Globus pallidus (tissue), 1 donor: ENCODE measurements at places on chromosomes 7 and 10.

GRCh38 chr10:70832852-70833528, 17.2 kb downstream of the SGPL1 start:
- no peak for DNase-seq

DNA sequence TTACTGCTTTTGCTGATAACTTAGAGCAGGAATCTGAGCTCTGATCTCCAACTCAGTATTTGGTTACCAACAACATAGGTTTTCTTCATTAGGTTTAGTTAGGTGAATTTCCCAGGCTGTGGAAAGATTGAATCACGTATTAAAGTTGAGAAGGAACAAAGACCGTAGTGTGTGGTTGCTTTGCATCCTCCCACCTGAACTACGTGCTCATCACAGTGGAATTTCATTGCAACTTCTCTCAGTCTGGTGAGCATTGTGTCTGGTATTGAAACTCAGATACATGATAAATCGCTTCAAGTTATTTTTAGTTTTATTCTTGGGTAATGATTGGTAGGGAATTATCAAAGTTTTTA, 139.4 kb upstream of the AKR1E2 start:
- no peak for DNase-seq

- DNase-seq, result no peak
These were observed 768 bp downstream of the CHCHD2 start for GRCh38 chr7:56105508-56105907.

DNA sequence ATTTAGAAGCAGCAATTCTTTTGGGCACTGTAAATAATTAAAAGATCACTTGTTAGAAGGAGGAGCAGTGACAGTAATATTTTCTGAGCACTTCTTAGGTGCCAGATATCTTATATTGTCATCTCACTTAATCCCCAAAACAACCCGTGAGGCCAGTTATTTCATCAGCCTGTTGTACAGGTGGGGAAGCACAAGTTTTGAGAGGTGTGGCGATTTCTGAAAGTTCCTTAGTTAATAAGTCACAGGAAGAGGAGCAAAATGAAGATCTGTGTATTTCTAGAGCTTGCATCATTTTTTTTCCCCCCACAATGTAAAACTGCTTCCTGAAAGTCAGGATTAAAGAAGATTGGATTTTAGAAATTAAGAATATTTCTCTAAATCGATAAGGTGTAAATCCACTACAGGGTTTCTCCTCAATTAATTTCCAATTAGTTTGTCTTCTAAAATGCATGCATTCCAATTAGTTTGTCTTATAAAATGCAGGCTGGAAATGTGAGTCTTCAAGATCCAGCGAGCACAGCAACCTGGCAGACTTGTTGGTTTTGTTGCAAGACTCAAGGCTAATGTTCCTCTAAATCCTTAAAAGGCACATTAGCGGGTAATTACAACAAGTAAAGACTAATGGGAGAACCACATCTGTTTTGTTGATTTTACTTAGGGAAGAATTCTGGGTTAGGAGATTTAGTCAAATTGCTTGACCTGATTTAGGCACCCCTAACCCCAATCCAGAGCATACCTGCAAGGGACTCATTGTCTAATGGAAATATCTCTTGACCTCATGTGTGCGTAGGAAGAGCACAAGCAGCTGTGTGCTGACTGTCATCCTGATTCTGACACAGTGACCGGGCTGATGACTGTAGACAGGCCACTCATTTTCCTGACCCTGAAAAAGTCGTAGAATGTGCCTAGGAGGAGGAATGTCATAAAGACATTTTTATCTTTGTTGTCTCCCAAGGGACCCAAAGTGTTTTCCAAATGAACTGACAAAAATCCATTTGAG, 272.0 kb downstream of the BAMBI start:
- no peak for DNase-seq

GRCh38 chr10:113133497-113134115, 183.6 kb downstream of the TCF7L2 start:
- DNase-seq, result no peak

- no peak for DNase-seq
These were observed 10.9 kb downstream of the TARP start for GRCh38 chr7:38262545-38262944.

DNA sequence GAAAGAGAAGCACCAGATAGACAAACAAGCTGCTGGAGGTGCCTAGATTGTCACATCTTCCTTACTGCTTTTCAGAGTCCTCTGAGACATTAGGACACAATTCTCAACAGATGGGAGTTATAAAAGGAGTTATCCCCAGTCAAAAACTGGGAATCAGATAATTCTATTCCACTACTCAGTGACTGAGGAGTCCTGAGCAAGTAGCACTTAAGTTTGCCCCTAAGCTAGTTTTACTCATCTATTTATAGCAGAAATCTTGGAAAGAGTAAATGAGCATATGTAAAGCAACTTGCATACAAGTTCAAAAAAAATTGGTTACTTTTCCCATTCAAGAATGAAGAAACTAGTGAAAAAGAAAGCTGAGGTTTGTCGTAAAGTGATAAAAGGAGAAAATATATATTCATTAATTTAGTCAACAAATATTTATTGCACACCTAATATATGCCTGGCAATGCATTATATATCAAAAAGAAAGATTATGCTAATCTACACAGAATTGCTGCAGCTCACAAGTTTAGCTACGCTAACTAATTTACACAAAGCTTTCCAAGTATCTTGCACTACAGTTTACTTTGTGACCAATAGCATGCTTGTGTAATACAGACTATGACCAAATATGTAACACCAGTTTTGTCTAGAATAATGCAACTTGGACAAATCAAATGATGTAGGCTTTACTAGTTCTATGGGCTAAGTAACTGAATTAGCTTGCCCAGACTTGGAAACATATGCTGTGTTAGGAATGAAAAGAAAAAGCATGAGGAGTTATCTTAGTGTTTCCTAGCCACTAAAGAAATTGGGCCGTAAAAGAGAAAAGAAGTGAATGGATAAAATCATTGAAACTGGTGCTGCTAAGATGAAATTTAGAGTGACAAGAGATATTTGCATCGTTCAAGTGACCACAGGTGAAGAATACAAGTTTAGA, 106.3 kb downstream of the GRM3 start:
- DNase-seq, result no peak

GRCh38 chr7:17139081-17139480, 159.4 kb upstream of the AHR start:
- no peak for DNase-seq

DNA sequence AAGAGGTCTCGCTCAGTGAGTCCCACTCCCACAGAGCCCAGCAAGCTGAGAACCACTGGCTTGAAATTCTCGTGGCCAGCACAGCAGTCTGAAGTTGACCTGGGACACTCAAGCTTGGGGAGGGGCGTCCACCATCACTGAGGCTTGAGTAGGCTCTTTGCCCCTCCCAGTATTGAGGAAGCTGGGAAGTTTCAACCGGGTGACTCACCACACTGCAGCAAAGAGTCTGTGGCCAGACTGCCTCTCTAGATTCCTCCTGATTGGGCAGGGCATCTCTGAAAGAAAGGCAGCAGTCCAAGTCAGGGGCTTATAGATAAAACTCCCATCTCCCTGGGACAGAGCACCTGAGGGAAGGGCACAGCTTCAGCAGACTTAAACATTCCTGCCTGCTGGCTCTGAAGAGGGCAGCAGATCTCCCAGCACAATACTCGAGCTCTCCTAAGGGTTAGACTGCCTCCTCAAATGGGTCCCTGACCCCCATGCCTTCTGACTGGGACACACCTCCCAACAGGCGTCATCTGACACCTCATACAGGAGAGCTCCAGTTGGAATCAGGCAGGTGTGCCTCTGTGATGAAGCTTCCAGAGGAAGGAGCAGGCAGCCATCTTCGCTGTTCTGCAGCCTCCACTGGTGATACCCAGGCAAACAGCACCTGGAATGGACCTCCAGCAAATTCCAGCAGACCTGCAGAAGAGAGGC, 970.9 kb upstream of the LRRN3 start:
- DNase-seq, result no peak

DNA sequence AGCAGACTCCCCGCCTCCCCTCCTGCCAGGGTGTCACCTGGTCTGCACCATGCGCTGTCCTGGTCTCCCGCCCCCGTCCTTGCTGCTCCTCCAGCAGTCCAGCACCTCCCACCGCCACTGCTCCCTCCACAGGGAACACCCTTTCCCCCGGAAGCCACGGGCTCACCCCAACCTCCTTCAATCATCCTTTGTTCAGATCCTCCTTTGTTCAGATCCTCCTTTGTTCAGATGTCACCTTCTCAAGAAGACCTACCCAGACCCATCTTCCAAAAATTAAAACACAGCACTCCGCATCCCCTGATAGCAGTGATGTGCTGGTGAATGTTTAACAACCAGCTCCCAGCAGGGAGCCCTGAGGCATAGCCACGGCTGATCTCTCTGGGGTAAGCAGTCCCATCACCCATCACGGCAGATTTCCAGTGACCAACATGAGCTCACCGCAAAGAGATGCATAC, 237.7 kb downstream of the USP6NL start:
- no peak for DNase-seq

DNA sequence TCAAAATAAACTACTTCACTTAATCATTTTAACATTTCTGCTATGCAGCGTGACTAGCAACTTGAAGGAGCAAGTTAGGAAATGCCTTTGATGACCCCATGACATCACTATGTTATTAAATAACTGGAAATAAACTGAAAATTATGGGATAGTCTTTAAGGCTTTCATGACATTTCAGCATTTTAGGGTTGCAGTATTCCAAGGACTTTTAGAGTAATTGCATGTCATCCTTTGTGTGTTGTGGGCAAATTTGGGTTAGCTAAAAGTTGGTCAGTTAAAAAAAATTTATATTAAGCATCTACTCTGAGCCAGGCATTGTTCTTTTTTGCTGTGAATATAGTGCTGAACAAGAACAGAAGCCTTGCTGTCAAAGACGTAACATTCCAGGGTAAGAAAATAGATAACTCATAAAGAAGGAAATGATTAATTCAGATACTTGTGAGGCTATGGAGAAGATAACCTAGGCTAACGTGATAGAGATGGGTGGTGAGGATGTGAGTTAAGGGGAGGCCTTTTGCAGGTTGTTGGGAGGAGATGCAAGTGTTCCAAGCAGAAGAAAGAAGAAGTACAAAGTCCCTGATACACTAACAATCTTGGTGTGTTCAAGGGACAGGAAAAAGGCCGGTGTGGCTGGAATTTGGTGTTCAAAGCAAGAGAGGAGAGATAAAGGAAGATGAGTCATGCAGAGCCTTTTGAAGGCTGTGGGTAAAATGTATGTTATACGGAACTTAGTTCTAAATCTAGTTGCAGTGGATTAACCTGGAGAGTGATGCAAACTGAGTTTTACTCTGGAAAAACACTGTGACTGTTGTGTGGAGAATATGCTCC, 610.2 kb downstream of the AUTS2 start:
- DNase-seq, result no peak

GRCh38 chr10:78559661-78560340, 509.0 kb upstream of the ZMIZ1 start:
- DNase-seq, result no peak

DNA sequence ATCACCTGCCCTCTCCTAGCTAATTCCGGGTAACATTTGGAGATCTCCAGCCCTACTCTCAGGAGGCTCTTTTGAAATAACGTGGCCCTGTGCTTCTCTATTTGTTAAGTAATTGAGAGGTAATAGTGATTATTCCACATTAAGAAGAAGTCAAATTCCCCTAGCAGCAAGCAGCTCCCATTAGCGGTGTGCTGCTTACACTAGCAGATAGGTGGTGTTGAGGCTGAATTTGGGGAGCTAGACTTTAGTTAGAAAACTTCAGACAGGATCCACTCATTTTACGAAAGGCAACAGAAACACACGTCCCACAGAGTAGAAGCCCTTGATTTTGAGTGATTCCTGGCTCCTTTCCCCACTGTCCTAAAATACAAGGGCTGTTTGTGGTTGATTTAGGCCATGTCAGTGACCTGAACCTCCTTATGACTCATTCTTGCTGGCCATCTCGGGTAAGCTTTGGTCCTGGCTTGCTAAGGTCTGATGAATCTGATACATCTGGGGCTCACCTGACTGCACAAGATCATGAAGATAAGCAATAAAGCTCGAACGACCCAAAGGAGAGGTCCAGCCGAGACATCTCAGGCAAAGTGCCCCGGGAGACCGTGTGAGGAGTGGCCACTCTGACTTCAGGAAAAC, 77.2 kb downstream of the FAM204A start:
- DNase-seq, result no peak

DNA sequence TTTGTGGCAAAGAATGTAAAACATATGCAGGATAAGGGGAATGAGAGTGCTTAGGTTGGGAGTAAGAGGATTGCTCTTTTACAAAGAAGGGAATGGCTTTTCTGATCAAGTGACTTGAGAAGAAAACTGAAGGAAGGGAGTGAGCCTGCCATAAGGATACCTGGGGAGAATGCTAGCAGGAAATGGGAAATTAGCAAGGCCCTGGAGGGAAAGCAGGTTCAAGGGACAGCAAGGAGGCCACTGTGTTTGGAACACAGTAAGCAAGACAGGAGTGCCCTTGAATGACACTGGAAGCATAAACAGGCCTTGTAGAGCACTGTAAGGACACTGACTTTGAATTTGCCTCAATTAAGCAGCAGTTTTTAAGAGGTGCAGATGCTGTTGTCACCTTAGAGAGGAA, 1069.9 kb downstream of the DNAJB9 start:
- no peak for DNase-seq

DNA sequence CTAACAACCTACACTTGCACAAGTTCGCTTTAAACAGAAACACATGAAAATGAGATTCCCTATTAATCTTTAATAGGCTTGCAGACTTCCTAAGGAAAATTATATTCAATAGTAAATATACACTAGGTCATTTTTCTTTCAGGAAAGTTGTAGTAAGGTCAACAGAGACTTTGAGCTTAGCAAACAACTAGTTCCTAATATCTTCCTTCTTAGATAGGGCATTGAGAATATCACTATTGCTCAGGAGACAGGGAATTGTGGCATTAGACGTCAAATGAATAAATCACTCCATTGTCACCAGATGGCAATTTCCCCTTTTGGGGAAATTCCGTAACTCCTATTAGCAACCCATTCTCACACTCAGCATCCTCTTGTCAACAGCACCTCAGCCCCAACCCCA, 164.9 kb downstream of the GFRA1 start:
- DNase-seq, result no peak

DNA sequence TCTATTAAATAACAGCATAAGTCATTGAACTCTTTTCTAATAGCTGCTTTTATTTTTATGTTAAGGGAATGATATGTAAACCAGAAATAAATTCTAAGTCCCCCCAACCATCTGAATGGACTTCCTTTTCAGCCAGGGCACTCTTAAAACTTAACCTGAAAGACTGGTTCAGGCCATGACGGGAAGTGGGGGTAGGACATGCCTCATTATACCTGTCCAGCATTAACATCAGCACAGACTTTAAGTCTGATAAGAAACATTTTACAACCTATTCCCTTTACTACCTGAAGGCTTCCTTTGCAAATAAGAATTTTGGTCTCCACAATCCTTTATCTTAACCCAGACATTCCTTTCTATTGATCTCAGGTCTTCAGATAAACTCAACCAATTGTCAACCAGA, 56.0 kb upstream of the CYP2C18 start:
- no peak for DNase-seq
